ENCODE measurements at places on chromosomes 1 and 21. TPM values are rescaled to one million over a fixed set of nuclear protein-coding genes. Genes with fewer than 3 reads are reported as not detected.

DNA sequence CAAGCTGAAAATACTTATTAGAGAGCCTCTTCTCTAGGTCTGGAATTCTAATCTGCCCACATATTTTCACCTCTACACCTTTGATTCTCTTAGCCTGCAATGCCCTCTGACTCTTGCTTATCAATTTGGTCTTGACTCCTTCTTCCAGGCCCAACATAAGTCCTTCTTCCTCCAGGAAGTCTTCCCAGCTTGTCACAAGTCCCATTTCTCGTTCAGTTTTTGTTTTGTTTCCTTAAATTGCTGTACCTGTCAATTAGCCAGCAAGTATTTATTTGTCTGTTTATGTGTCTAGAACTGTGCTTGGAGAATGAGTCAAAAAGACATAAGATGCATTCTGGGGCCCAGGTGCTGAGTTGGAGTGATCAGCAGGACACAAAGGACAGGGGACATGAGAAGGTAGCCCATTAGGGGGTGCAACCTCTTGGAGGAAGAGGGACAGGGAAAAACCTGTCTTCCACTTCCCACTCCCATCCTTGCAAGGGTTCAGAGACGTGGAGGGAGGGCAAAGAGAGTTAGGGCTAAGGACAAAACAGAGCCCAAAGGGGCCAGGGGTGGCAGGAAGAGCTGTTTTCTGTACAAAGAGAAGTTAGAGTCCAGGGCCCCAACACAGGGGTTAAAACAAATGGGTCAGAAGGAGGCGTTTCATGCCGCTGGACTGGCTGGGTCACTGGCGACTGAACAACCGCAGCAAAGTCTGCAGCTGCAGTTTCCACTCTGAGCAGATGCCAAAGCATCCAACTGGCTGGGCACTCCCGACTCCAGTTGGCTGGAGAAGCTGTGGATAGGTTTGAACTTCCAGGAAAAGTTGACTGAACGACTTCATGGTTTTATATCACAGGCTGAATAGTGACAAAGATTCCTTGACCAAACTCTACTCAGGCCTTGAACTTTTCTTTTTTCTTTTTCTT lies 10.7 kb upstream of the CNR2 start:
- ATAC-seq, result no peak

The RCAN3 gene
- total RNA-seq, result 10.8 TPM

- no peak for ATAC-seq
These were observed 77.4 kb downstream of the HLX start for GRCh38 chr1:220956501-220957232.

GRCh38 chr1:25729045-25729444 lies 70.9 kb upstream of the SELENON start:
- no peak for ATAC-seq

DNA sequence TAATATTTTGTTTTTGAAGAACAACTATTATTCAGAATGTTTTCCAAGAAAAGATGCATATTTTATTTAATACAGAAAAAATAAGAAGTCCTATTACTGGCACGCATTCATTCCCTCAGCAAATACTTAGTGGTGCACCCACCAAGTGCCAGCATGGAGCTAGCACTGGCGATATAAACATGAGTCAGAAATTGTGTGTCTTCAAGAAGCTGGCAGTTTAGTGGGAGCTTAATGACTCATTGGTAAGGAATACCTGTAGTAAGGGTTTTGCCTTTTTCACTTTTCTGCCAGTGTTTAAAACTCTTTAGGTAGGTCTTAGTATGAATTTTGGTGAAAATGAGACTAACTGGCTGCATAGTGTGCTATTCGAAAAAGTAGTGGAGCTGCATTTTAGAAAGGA lies 6.3 kb downstream of the MAGI3 start:
- no peak for ATAC-seq

The ARMH1 gene
- total RNA-seq, result 3.0 TPM

DNA sequence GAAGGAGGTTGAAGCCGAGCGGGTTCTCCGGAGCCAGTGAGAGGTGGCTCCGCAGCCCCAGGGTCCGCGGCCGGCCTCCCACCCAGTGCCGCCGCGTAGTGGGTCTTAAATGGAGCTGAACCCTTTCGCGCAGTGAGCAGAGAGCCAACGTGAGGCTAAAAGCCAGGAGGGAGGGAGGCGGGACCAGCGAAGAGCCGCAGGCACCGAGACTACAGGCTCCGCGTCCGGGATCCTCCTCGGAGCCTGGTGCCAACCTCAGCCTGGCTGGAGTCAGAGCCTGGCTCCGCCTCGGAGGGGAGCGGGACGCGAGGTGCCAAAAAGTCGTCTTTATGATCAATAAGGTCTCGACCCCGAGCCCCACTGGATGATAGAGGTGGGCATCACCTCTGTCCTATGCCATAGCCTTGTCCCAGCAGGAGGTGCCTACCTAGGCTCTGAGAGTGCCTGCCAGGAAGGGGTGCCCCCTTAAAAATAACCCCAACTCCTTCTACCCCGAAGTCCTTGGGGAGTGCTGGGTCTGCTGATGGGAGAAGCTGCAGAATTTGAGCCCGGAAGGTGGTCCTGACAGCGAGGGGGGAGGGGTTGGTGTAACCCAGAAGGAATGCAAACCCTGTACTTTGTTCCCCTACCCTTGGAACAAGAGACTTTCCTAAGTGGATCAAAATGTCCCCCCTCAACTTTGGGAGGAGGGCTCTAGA lies 1.6 kb downstream of the IGSF21 start:
- ATAC-seq, result no peak

- ATAC-seq, result no peak
These were observed 24.1 kb upstream of the ARHGEF16 start for GRCh38 chr1:3430406-3430805.

- ATAC-seq, result no peak
These were observed 29.4 kb upstream of the KCNA10 start for GRCh38 chr1:110548381-110548780.

- ATAC-seq, result peak; percentile 58
These were observed 47.4 kb upstream of the OSBPL9 start for GRCh38 chr1:51569284-51570062.

- peak; percentile 43 for ATAC-seq
These were observed 197.2 kb downstream of the ADSS2 start for GRCh38 chr1:244254467-244254866.

- ATAC-seq, result no peak
These were observed 27.1 kb downstream of the RNF115 start for GRCh38 chr1:145796753-145797152.

The DNAJC28 gene
- total RNA-seq, result 1.9 TPM

The MAEL gene
- total RNA-seq, result 0.72 TPM

DNA sequence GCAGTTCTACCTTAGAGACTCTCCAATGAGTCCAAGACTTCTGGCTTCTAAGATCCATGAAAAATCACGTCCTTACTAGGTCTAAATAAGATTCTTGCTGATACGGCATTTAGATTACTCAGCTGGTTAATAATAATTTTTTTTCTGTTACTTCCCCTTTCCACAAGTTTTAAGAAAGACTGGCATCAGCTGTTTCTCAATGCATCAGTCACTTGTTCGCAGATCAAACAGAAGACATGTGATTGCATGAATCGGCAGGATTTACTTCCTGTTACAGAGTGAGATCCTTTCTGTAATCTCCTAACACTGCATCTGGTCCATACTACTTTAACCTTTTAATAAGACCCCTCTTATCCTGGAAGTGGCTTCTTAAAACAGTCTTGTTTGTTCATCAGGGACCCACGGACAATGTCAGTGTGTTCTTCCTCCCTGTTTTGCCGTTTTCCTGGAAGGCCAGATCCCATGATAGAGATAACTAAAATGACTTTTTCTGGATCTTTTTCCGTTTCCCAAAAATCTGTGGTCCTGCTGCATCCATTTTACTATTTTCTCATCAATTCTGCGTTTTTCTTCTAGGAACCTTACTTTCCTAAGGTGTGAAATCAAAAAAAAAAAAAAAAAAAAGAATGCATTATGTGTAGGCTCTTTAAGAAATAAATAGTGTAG lies 6.1 kb downstream of the NPL start:
- ATAC-seq, result no peak

GRCh38 chr1:211632808-211633523 lies 42.5 kb downstream of the NEK2 start:
- peak; percentile 82 for ATAC-seq

The UBXN10 gene
- total RNA-seq, result 27.9 TPM

- no peak for ATAC-seq
These were observed 12.9 kb upstream of the IL19 start for GRCh38 chr1:206757524-206758266.

DNA sequence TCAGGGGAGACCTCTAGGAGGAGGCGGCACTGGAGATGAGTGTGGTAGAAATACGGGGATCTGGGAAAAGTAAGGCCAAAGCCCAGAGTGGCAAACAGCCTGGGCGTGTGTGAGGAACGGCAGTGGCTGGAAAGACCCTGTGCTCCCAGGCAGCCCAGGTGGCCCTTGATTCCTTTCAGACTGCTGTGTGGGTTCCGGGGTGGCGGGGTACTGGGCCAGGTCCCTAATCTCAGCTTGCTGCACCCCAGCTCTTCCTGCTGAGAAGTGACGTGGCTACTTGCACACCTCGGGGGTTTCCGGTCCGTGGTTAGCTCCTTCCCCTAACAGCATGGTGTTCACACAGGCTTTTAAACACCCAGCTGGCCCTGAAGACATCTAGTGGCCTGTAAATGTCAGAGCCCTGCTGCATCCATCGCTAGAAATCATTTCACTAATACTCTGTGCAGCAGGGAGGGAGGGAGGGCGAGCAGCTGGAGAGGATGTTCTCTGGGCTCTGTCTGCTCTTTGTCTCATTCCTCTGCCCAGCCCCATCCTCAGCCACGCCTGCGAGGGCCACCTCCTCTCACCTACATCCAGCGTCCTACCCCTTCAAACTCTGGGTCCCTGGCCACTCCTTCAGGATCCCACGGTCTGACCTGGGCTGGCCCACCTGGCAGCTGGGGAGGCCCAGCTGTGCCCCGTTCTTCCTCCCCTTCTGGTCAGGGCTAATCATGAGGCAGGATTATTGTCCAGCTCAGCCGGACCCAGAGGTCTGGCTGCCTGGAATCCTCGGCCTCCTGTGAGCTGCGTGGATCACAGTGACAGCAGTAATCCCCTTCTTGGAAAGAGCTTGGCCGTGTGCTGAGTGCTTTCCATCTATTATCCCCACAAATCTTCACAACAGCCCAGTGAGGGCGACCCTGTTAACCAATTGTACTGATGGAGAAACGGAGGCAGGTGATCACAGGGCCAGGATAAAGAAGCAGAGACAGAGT lies 7.2 kb downstream of the ZDHHC18 start:
- no peak for ATAC-seq

The TAS1R1 gene
- total RNA-seq, result not detected

The JAM2 gene
- 25.4 TPM for total RNA-seq

DNA sequence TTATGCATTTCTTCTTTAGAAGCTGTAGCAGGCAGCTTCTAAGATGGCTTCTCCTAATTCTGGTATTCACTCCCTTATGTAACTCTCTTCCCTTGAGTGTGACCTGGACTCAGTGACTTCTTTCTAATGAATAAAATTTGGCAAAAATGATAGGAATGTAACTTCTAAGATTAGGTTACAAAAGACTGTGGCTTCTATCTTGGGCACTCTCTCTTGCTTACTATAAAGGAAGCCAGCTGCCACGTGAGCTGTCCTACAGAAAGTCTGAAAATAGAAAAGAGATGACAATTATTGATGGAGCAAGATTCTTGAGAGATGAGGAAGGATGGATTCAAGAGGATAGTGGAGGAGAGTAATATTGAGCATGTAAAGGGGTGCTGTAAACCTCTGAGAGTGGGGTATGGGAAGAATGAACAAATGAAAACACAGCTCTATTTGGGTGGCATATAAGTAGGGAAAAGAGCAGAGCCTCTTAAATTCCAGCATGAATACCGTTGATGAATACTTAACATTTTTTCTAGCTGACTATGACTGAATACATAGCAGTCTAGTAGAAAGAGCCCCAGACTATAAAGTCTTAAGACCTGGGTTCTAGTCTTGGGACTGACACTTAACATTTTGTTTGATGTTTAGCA lies 5.5 kb downstream of the TSEN15 start:
- ATAC-seq, result peak; percentile 79

GRCh38 chr1:245306628-245307410 lies 152.0 kb downstream of the KIF26B start:
- ATAC-seq, result no peak

The SPOCD1 gene
- total RNA-seq, result 1.3 TPM

- no peak for ATAC-seq
These were observed 1.7 kb downstream of the HSPG2 start for GRCh38 chr1:21935393-21935804.

DNA sequence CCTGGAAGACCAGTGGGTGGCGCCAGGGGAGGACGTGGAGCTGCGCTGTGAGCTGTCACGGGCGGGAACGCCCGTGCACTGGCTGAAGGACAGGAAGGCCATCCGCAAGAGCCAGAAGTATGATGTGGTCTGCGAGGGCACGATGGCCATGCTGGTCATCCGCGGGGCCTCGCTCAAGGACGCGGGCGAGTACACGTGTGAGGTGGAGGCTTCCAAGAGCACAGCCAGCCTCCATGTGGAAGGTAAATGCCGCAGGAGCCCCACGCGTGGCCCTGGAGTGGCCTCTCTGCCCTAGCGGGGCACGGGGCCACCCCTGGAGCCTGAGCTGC lies 75.2 kb downstream of the OBSCN start:
- ATAC-seq, result no peak

DNA sequence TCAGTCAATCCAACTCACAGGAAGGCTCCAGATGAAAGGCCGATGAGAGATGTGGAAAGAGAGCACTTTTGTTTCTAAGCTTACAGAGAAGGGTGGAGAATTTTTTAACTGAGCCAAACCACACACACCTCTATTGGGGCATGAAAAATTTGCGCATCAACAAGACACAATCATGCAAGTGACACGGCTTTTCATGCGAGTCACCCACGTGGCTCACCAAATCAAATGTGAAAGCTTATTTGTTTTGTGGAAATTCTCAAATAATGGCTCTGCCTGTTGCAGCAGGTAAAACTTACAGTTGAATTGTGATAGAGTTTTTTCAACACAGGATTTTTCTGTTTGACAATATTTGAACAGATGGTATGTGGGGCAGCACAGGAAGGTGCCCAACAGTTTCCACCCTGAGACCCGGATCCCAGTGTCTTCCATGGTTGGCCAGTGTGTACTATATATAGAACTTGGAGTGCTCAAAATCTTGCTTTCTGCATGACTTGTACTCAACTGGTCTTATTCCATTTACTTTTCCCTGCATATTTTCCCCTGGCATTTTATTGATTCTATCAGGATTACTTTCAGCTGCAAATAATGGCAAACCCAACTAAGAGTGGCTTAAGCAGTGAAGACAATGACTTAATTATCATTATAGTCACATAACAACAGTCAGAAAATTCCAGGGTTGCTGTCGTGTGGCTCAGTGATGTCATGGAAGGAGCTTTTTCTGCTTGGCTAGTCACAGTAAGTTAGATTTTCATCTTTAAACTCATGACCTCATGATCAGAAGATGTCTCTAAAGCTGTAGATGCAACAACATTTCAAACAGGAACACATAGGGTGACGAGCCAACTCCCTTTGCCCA lies 90.6 kb upstream of the SIM2 start:
- no peak for ATAC-seq

The NT5C1A gene
- not detected for total RNA-seq

The PGLYRP4 gene
- not detected for total RNA-seq

The DLGAP3 gene
- total RNA-seq, result not detected

All from gastroesophageal sphincter (tissue), 4 donors.